ENCODE measurements at places on chromosomes 1 and 21.

- peak; percentile 81 for DNase-seq
Measured at GRCh38 chr1:206725109-206725963, 40.6 kb downstream of the MAPKAPK2 start.

DNA sequence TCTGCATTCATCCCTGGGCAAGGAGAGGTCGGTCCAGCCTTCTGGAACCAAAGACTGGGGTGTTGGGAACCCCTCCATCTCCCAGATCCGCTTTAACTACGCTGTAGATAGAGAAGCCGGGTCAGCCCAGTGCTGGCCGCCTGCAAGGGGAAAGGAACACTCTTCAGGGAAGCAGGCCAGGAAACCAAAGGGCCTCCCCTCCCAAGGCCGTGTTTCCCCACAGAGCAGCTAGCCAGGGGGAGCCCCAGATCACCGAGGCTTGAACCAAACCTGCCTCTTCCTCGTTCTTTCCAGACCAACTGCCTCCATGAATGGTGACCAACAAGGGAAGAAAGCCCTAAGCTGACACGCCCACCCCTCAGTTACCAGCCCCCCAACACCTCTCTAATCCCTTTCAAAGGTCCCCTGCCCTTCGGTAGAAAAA, 1.2 kb upstream of the CHD5 start:
- DNase-seq: no peak

DNA sequence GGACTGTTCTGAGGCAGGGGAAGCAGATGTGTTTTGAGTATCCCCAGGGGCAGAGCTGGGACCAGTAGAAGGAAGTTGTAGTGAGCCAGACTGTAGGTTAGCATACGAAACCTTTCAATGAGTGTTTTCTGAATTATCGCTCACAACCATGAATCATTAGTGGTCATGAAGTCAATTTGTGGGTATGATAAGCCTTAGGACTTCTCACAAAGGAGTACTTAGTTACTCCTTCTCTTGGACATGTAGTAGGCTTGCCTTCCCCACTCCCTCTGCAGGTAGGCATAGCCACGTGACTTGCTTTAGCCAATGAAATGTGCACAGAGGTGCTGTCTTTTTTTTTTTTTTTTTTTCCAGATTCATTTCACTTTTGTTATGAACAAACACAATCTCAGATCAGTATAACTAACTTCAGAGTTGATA, 23.9 kb upstream of the FAAH start:
- DNase-seq: no peak

- DNase-seq: no peak
Measured at GRCh38 chr1:113325022-113325421, 65.3 kb upstream of the MAGI3 start.

DNA sequence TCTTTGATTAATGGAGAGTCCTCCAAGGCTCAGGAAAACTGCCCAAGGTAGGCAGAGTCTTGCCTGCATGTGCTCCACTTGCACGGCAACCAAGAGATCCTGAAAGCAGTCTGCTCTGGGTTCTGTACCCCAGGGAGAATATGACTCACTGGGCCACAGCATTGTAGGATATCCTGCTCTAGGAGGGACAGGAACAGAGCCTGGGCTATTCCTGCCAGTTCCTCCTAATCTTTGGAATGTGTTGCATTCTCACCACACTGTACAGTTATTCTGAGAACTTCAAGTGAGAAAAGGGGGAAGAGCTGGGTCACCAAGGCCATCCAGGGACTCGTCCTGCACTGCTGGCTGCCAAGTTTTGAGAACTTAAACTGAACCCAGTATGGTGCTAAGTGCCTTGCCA, 278.5 kb downstream of the MATN1 start:
- peak; percentile 12 for DNase-seq

GRCh38 chr21:21137986-21138385, 139.8 kb downstream of the NCAM2 start:
- no peak for DNase-seq

- DNase-seq: peak; percentile 53
Measured at GRCh38 chr1:218521414-218522169, 176.5 kb downstream of the TGFB2 start.

- DNase-seq: no peak
Measured at GRCh38 chr21:31348188-31348587, 4.1 kb upstream of the TIAM1 start.
